ENCODE measurements at places on chromosomes 5 and 9.

DNA sequence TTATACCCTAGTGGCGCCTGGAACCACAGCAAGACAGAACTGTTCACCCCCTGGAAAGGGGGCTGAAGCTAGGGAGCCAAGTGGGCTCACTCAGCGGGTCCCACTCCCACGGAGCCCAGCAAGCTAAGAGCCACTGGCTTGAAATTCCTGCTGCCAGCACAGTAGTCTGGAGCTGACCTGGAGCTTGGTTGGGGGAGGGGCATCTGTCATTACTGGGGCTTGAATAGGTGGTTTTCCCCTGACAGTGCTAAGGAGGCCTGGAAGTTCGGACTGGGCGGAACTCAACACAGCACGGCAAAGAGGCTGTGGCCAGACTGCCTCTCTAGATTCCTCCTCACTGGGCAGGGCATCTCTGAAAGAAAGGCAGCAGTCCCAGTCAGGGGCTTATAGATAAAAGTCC lies 19.5 kb downstream of the BTNL3 start:
- DNase-seq, result no peak

- no peak for DNase-seq
These were observed 94.3 kb upstream of the EQTN start for GRCh38 chr9:27391040-27391895.

DNA sequence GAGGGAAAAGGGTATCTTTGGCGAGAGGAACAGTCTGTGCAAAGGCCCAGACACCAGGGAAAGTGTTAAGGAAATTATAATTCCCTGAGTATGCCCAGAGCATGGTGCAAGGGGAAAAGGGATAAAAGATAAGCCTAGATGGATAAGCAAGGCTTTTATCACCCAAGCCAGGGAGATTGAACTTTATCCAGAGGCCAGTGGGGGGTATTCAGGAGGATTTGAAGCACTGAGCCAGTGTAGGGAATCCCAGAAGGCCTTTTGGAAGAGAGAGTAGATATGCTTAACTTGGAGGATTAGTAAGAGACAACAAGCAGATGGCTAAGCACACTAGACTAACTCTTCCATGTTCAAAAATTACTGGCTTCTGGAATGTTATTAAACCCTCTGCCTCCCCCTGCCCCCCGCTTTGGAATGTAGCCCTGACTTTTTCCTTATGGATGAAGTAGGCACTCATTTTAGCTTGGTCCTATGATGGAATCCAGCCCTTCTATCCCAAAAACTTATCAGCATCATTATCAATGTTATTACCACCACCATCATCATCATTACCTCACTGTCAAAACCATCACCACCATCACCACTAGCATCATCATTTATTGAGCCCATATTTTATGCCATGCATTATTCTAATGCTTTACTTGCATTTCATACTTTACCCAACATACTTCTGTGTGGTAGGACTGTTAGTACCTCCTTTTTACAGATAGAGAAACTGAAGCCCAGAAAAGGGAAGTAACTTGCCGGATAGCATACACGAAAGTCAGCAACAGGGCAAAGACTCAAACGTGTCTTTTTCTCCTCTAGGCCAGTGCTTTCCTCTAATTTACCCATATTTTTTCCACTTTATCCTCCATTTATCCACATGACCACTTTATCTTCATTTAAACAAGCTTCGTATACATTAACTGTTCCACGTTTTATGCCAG lies 237.0 kb downstream of the PAPPA start:
- DNase-seq, result peak; percentile 40

- DNase-seq, result peak; percentile 66
These were observed 6.7 kb downstream of the GLIPR2 start for GRCh38 chr9:36143245-36143641.

DNA sequence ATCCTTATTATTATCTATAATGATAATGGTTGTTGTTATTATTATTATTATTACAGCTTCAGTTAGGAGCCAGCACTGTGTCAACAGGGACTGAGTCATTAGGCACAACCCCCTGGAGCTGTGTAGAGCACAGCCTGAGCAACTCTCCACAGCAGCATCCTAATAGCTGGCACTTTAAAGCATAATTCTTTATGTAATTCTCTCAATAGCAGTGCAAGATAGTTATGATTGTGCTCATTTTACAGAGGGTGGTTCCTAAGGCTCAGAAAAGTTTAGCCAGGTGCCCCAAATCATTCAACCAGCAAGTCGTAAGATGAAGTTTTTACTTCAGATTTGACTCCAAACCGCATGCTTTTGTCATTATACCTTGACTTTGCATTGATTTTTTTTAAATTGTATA lies 390.3 kb downstream of the ANXA1 start:
- no peak for DNase-seq

DNA sequence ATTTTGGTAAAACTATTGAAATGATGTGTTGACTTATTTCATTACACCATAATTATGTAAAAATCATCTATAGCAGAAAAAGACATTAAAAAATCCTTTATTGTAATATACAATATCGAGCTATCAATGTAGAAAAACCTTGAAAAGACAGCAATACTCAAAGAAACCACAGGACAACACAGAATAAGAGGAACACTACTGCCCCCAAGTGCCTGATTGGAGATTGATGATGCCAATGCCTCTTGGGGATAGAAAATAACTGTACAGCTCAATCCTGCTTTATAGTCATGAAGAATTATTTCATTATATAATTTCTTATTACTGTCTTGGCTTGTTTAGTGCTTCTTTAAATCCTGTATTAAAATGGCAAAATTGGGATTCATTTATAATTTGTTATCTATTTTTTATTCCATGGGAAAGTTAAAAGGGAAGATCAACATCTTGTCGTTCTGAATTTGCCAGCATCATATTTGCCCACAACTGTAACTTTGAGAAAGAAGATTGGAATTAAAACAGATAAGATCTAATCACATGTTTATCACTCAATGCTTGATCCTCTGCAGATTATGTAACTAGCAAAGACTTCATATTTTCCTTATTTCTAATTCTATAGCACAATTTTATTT lies 337.5 kb downstream of the CDH9 start:
- peak; percentile 22 for DNase-seq

- no peak for DNase-seq
These were observed 530.5 kb downstream of the SEMA5A start for GRCh38 chr5:9015260-9015936.

DNA sequence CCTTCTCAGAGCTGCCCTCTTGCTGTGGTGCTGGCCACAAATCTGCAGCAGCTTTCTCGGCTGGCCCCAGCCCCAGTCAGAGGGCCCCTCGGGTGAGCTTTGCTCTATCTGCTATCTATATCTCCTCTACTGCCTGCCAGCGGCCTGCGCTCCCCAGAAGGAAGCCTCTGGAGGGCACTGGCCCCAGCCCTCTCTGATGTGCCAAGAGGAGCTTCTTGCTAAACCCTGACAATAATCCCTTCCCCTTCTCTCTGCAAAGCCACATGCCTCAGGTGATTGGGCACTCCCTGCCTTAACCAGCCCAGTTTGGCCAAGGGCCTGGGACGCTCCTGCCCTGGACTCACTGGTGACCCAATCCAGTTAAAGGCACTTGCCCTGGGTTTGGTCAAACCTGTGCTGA lies 42.7 kb downstream of the CAMK2A start:
- DNase-seq, result no peak

GRCh38 chr9:89789922-89790510 lies 185.2 kb downstream of the GADD45G start:
- no peak for DNase-seq

- DNase-seq, result peak; percentile 55
These were observed 115.2 kb downstream of the GCNT1 start for GRCh38 chr9:76573905-76574760.

GRCh38 chr9:90956026-90956810 lies 154.6 kb downstream of the SYK start:
- DNase-seq, result no peak

- DNase-seq, result no peak
These were observed 800.8 kb upstream of the TYRP1 start for GRCh38 chr9:11892401-11892800.

DNA sequence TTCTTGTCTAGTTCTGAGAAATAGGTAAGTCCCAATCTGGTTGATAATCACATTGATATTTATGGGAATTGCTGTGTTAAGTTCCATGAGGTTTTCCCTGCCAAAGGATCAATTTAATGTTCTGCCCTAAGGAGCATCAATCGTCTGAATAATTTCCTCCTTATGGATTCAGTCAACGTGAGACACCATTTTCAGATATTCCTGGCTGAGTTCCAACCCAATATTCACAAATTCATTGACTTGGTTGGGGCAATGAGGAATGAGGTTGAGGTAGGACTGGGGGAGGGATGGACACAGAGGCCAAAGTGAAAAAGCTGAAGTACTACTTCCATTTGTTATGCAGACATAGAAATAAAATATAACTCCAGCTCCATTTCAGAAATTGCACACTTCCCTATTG lies 99.1 kb downstream of the ZNF622 start:
- DNase-seq, result no peak

- no peak for DNase-seq
These were observed 186.0 kb downstream of the GOLPH3 start for GRCh38 chr5:31987985-31988710.

DNA sequence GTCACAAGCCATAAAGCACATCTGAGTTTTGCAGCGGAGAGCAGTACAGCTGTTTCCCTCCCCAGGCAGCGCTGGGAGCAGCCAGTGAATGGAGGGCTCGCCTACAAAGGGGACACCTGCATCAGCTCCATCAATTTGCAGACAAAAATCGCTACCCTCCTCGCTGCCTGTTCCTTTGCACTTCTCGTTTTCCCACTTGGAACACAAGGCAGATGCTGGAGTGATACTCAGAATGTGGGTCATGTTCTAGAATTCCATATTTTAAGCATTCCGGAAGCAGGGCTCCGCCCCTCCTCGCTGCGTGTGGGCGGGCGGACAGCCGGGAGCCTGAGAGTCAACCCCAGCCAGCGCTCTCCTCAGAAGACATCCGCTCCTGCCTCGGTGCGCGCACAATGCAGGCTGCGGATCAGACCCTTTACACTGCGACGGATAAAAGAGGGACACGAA lies 92.1 kb downstream of the LMNB1 start:
- DNase-seq, result peak; percentile 22

GRCh38 chr5:153988510-153988909 lies 50.2 kb downstream of the FAM114A2 start:
- DNase-seq, result no peak

GRCh38 chr5:150081541-150082283 lies 4.6 kb downstream of the CSF1R start:
- peak; percentile 98 for DNase-seq

GRCh38 chr9:93968451-93969327 lies 13.5 kb upstream of the BARX1 start:
- DNase-seq, result no peak

- DNase-seq, result no peak
These were observed 17.2 kb upstream of the ADAMTSL1 start for GRCh38 chr9:18456624-18457237.

GRCh38 chr9:117704024-117704575 lies at the start of gene TLR4:
Gene TLR4, plus strand, starts transcription at chr9:117704403. Its CDS starts 70 bp downstream, at chr9:117704473.
- peak; percentile 97 for DNase-seq

GRCh38 chr5:756171-756570 lies 28.4 kb downstream of the ZDHHC11B start:
- DNase-seq, result no peak

DNA sequence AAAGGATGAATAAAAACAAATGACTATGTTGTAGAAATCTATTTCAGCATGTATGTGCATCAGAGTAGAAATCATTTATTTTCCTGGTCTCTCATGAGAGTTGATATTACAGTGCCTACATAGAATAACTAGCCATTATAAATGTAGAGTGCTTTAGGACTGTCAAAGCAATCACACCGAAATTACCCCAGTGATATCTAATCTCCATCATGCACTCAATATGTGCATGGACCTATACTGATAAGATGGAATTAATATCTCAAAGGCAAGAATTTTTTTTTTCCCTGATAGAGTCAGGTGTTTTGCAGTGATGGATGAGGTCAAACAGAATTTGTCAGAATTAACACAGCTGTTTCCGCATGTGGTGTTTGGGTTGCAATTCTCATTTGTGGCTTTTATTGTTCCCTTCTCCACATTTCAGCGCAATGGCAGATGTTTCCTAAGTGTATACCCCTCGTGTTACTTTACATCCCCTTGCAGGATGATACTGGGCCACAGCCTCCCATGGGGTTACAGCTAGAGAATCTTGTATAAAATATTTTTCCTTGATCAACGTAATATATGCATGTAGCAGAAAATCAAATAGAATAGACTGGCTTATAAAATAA lies 298.8 kb downstream of the RASEF start:
- no peak for DNase-seq

- DNase-seq, result no peak
These were observed 46.7 kb downstream of the MYO10 start for GRCh38 chr5:16889203-16889971.

DNA sequence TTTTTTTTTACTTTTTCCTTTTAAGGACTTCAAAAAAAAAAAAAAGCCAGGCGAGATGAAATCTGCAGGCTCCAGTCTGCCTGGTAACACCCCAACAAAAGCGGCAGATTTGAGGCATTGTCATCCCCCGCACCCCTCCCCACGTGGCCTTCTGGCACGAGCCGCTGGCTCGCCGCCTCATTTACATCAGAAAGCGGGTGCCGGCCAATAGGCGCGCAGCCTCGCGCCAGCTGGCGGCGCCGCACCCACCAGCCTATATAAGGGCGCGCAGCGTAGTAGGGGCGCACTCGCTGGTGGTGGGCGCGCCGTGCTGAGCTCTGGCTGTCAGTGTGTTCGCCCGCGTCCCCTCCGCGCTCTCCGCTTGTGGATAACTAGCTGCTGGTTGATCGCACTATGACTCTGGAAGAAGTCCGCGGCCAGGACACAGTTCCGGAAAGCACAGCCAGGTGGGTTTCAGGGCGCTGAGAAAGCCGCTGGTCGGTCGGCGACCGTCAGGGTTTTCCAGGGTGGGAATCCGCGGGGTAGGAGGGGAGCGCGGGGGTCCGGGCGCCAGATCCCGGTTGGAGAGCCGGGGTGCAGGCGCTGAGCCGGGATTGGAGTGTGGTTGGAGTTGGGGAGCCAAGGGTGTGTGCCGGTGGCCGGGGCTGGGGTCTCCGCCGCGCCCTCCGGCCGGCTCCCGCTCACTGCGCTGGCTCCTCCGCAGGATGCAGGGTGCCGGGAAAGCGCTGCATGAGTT lies at the start of gene GADD45G:
Gene GADD45G, plus strand, starts transcription at position 284 of the 736 bp plus-strand sequence. Its CDS starts 110 bp downstream, at position 394.
- DNase-seq, result peak; percentile 95

DNA sequence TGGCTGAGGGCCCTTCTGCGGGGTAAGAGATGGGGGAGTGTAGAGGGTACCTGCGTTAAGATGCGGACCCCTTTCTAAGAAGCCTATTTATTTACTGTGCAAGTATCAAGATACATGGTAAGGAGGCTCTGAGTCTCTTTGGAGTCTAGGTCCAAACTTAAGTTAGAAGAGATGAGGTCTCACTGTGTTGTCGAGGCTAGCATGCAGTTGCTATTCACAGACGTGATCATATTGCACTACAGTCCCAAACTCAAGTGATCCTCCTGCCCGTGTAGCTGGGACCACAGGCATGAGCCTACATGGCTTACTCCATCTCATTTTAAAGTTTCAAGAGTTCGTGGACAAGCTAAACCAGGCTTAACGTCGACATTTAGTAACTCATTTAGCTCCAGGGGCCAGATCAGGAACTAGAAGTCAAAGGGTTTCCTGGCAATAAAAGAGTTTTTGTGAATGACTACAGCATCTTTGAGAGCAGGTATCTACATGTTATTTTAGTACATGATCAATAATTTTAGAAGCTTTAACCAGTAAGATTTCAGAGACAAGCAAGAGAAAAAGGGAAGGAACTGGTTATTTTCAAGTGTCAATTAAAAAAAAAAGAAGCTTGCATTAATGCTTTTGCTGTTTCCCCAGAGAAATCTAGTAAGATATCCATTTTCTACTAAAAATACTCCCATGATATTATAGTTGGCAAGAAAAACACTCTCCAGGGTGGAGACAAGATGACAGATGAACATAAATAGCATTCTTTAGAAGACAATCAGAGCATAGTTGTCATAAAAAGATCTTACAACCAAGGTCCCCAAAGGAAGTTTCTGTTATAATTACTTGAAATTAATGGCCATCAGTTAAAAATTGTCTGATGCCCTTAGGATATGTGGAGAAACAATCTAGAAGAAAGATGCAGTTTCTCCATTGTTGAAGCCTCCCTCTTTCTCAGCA lies 141.3 kb downstream of the SCAMP1 start:
- DNase-seq, result no peak
